RPMI7951 (cell line): ENCODE measurements at places on chromosomes 16 and 17.
A peak's percentile ranks its signal among the peaks of the same experiment; 100 is the strongest.

- DNase-seq, result no peak
Measured at GRCh38 chr16:23754594-23755483, at the start of gene CHP2. CHP2 (plus strand) TSS chr16:23755026; CDS start chr16:23755050, 24 bp downstream.

- DNase-seq, result no peak
Measured at GRCh38 chr17:77572065-77572601, 386.4 kb upstream of the TNRC6C start.

DNA sequence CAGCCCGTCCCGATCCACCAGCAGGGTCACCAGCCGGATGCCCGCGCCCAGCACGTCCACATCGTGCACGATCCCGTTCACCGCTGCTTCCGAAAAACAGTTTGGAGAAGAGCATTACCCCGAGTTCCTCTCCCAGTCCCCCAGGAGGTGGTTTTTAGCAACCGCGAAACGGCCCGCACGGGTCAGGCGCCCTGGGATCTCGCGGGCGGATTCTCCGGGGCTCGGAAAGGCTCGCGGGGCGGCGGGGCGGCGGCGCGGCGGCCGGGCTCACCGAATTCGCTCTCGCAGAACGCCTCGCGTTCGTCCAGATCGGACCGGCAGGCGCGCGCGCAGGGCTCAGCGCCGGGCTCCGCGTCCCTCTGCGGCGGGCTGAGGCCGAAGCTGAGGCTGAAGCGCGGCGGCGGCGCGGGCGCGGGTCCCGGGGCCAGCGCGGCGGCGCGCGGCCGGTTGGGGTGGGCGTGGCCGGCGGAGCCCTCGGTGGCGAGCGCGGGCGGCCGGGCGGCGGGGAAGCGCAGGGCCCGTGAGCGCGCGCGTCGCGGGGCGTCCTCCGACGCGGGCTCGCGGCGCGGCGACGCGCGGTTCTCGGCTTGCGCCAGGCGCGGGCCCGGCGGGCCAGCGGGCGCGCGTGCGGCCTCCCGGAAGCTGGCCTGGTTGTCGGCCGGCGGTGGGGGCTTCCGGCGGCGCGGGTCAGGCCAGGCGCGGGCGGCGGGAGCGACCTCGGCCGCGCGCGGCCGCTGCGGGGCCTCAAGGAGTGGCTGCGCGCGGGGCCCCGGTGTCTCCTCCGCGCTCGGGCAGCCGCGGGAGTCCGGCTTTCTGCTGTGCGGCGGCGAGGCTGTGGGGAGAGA lies 2.9 kb downstream of the C17orf58 start:
- peak; percentile 81 for DNase-seq

- DNase-seq, result peak; percentile 58
Measured at GRCh38 chr16:3879887-3880564, 487 bp downstream of the CREBBP start.

- DNase-seq, result no peak
Measured at GRCh38 chr16:13969711-13970110, 49.8 kb downstream of the ERCC4 start.

DNA sequence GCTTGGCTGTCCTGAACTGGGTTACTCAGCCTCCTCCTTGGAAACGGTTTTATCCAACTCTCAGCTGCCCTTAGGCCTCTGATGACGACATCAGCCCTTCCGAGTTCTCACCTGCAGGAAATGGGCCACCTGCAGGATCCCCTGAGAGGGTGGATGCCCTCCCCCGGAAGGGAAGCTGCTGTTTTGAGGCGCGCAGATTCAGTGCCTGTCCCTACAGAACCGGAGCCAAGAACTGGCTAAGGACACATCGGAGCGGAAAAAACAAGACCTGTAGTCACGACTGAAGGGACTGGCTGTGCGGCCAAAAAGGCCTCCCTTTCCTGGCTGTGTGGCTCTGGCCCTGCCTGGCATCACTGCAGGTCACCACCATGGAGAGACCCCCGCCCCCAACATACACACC lies 11.7 kb upstream of the C16orf95 start:
- no peak for DNase-seq

- no peak for DNase-seq
Measured at GRCh38 chr16:57689762-57690558, 4.6 kb upstream of the DRC7 start.

- DNase-seq, result no peak
Measured at GRCh38 chr17:57331423-57331822, 75.1 kb downstream of the MSI2 start.
